ENCODE measurements at places on chromosomes 2 and 18.

- no peak for DNase-seq
Observed at GRCh38 chr2:139825726-139826125, 1045.5 kb upstream of the NXPH2 start.

DNA sequence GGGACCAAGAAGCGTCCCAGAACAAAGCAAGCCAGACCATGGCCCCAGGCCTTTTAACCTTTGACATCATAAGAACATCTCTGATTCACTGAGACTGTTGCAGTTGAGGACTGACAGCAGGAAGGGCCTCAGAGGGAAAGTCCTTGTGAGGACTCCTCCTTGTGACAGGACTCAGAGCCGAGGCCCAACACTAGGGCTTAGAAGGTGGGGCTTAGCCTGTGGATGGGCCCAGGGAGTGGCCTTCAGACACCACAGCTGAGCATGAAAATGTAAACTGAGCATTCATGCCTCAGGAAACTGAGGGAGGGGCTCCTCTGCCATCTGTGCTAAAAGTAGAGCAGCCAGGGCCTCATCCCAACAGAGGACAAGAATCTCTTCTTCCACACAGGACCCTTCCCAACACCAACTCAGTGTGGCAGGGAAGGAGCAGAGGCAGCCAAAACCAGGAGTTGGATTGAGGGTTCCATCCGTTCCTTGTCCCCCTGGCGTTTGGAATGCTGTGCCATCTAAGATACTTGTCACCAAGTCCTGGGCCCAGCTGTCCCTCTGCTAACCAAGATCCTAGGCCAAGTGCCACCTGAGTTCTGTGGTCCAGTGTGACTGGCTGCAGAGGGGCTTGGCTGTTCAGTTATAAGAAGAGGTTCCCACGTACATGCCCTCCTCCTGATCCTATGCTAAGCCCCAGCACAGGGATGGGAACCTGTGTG lies 37.5 kb upstream of the CAB39 start:
- no peak for DNase-seq

GRCh38 chr2:109275120-109276012 lies 146.4 kb downstream of the SH3RF3 start:
- peak; percentile 96 for DNase-seq

DNA sequence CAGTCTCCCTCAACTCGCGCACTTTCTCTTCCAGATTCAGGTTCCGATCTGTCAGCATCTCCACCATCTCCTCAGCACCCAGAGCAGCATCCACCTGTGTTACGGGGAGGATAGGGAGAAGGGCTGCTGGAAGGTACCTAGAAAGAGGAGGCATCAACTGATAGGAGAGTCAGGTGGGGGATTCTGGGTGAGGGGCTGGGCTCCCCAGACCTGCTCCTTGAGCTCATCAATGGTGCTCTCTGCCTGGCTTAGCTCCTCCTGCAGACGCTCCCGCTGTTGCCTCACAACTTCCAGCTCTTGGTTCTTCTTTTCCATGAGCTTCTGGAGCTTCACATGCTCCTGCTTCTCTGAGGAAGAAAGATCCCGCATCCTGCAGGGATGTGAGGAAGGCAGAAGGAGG lies 10.1 kb downstream of the DCTN1 start:
- no peak for DNase-seq

DNA sequence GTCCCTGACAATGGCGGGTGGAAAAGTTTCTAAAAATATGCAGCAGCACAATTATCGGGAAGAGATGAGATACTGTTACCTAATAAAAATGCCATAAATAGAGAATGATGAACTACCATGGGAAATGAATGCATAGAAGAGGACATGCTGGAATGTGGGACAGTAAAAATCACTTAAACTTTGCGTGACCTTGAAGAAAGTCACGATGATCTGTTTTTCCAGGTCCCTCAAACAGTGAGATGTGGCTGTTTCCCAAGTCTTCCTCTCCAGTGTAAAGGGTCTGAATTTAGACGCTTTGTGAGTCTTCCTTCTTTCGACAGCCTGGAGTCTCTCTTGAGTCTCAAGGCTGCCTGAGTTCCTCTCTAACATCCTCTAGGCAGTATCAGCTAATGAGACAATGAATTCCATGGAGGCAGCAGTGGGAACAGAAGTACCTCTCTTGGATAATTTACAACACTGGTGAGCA lies 1.4 kb downstream of the CLUL1 start:
- DNase-seq: no peak

- DNase-seq: no peak
Observed at GRCh38 chr2:181307203-181307991, 149.8 kb upstream of the ITGA4 start.

Measured in NCI-H524 treated with DMSO at 0.1 percent for 48 hours (cell line).